ENCODE measurements at places on chromosomes 16 and 17. TPM values are rescaled to one million over a fixed set of nuclear protein-coding genes. Genes with fewer than 3 reads are reported as not detected.

The ZNF629 gene
- 0.66 TPM for polyA plus RNA-seq

The CDH1 gene
- not detected for polyA plus RNA-seq

The CCL1 gene
- not detected for polyA plus RNA-seq

The LGALS9B gene
- polyA plus RNA-seq: not detected

The TP53TG3C gene
- not detected for polyA plus RNA-seq

The RMI2 gene
- 7.1 TPM for polyA plus RNA-seq

The TEX14 gene
- polyA plus RNA-seq: not detected

The PROCA1 gene
- polyA plus RNA-seq: 0.44 TPM

The GPR139 gene
- polyA plus RNA-seq: not detected

The GID4 gene
- polyA plus RNA-seq: 5.9 TPM

The SEPTIN12 gene
- not detected for polyA plus RNA-seq

The PLEKHH3 gene
- polyA plus RNA-seq: not detected

The MYCBPAP gene
- not detected for polyA plus RNA-seq

The GPR142 gene
- not detected for polyA plus RNA-seq

Measured in naive thymus-derived CD4-positive, alpha-beta T cell (primary cell).